ENCODE measurements at places on chromosomes 1 and 21.

DNA sequence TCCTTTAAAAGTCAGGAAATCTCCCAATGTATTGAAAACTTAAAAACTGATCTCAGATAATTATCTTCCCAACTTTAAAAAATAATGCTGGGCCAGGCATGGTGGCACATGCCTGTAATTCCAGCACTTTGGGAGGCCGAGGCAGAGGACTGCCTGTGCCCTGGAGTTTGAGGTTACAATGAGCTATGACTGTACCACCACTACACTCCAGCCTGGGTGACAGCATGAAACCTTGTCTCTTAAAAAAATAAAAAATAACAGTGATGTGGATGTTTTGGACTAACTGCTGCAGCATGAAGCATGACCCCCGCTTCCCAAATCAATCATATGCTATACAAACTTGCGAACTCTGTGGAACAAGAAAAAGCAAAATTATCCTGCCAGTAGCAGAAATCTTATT lies 186.3 kb downstream of the RERE start:
- no peak overlapping the region for H3K4me3 ChIP-seq
- H3K36me3 ChIP-seq, result no peaks in the 10 kb centered on the region
- peaks cover 6% of the 10 kb centered on the region for H3K4me1 ChIP-seq
- DNase-seq, result peak; percentile 38

DNA sequence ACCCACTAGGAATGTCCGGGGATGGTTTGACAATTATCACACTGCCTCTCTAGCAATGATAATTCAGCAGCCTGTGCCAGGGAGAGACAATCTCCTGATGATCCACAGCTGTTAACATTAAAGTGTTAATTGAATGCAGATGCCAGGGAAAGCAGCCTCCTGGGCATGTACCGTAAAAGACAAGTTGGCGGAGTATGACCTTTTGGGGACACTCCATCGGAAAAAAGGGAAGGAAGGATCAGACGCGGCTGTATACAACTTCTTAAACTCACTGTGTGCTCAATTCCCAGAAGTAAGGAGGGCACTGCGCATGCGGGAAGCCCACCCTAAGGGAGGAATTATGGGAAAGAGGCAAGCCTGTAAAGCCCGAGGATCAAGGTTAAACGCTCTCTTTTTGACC lies 62.6 kb downstream of the MAP3K7CL start:
- H3K4me1 ChIP-seq, result peaks cover 2% of the 10 kb centered on the region
- no peak overlapping the region for H3K4me3 ChIP-seq
- no peaks in the 10 kb centered on the region for H3K27me3 ChIP-seq
- no peaks in the 10 kb centered on the region for H3K36me3 ChIP-seq
- no peak for DNase-seq

- H3K27me3 ChIP-seq, result peaks cover 55% of the 10 kb centered on the region
- H3K36me3 ChIP-seq, result no peaks in the 10 kb centered on the region
- no peak overlapping the region for H3K27ac ChIP-seq
- H3K4me1 ChIP-seq, result no peaks in the 10 kb centered on the region
- H3K4me3 ChIP-seq, result no peak overlapping the region
- no peak for DNase-seq
Measured at GRCh38 chr1:29372108-29372507, 135.8 kb downstream of the PTPRU start.

- no peak for DNase-seq
- no peaks in the 10 kb centered on the region for H3K4me1 ChIP-seq
- no peaks in the 10 kb centered on the region for H3K36me3 ChIP-seq
Measured at GRCh38 chr21:35438643-35439404, 389.7 kb upstream of the RUNX1 start.

Measured in mesenchymal stem cell (in vitro differentiated cells and primary cell).